ENCODE measurements at places on chromosomes 6 and 20. TPM values are rescaled to one million over a fixed set of nuclear protein-coding genes. Genes with fewer than 3 reads are reported as not detected.
A peak's percentile ranks its signal among the peaks of the same experiment; 100 is the strongest.

DNA sequence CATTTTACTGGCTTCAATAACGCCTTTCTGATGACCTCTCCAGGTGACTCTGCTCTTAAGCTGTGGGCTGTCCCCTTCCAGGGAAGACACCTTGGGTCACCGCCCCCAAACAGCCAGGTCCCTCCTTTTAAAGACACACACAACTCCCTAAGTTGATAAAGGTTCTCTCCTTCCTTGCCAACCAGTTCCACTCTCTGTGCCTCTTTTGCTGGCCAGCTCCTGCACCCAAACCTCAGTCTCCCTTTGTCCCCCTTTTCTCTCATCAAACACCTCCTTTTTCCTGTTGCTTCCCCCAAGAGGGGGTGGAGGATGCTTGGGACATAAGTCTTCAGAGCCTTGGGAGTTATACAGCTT is 1.0 kb downstream of the NCOA6 start:
- ATAC-seq = peak; percentile 73

Gene C20orf141
- total RNA-seq = not detected

Gene SLC25A27
- not detected for total RNA-seq

GRCh38 chr6:9532621-9533557 is 882.0 kb downstream of the TFAP2A start:
- ATAC-seq = no peak
